ENCODE measurements at places on chromosomes 2 and 18. TPM values are rescaled to one million over a fixed set of nuclear protein-coding genes. Genes with fewer than 3 reads are reported as not detected.

GRCh38 chr2:68108120-68108519 lies 45.3 kb upstream of the C1D start:
- no peak for DNase-seq

DNA sequence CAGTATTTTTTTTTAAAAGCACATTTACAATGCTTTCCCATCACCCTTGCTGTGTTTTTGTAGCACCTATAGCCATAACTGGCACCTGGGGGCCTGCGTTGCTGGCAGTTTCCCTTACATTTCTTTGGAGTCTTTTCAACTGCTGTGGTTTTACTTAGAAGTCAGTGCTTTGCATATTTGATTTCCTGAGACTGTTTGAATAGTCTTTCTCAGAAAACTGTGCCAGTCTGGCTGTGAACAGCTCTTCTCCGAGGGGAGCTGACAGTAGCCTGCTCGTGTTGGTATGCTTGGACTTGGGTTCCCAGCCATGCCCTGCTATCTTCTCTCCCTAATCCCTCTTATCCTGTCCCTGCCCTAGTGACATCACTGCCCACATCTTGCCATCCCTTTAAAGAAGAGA lies 81.5 kb downstream of the DPP4 start:
- no peak for DNase-seq

- DNase-seq: no peak
Observed at GRCh38 chr2:191410646-191411436, 165.6 kb downstream of the MYO1B start.

DNA sequence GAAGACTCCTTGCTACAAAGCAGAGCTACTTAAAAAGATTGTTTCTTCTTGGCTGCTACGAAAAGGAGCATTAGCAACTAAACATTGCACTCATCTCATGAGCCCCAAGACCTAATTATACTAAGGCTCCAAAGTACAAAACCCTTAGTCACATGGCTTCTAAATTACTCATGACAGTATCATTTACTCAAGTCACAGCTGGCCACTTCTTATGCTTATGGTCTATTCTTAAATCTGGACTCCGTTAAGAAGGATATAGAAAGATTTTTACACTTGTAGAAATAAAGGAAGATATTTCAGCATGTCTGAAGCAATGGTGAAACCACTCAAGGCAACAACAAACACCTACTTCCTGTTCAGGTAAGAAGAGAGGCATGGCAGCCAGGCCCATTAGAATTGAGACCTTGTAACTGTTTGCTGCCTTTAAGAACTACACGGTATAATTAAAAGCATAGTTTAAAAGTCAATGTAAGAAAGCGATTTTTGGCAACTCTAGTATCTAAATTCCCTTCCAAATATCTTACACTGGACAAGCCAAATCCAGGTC lies 12.7 kb downstream of the ANKRD44 start:
- DNase-seq: no peak

- DNase-seq: no peak
Observed at GRCh38 chr2:186503827-186504606, 18.0 kb downstream of the ZC3H15 start.

DNA sequence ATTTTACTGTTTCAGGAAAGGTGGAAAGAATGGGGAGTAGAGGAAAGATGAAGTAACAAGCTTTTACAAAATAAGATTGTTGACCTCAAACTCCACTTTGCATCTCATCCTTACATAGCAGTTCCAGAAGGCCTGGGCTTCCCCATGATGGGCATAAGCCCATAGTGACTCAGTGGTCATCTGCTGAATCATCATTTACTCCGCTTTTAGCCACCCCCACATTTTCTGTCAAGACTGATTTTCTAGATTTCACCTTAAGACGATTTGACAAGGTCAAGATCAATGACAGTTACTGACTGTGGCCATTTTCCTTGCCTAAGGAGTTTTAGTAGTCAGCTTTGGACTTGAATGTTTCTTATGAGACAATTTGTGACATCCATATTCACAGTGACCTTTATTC lies 49.4 kb downstream of the PLEKHM3 start:
- DNase-seq: no peak

- DNase-seq: no peak
Observed at GRCh38 chr18:35344736-35345459, 678 bp upstream of the ZNF24 start.

- no peak for DNase-seq
Observed at GRCh38 chr2:181036848-181037603, 56.6 kb downstream of the UBE2E3 start.

DNA sequence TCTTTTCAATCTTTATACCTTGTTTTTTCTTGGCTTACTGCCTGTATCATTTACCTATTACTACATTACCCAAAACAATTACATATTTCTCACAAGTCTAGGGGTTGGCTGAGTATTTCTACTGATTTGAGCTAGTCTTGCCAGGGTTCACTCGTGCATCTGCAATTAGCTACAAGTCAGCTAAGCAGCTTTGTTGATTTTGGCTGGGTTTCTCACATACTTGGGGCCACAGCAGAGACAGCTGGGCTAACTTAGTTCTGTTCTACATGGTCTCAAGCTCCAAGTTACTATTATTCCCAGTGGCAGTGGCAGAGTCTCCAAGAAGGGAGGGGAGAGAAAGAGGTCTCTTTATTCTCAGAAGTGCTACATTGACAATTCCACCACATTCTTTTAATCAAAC lies 54.7 kb upstream of the SP5 start:
- no peak for DNase-seq

- no peak for DNase-seq
Observed at GRCh38 chr18:78571831-78572347, 407.7 kb upstream of the SALL3 start.

The PJVK gene
- polyA plus RNA-seq: 8.8 TPM
